CD4-positive, CD25-positive, alpha-beta regulatory T cell (primary cell): ENCODE measurements at places on chromosomes 5 and 9. TPM values are rescaled to one million over a fixed set of nuclear protein-coding genes. Genes with fewer than 3 reads are reported as not detected.
A peak's percentile ranks its signal among the peaks of the same experiment; 100 is the strongest.

Gene FOXD4L6
- polyA plus RNA-seq, result not detected

DNA sequence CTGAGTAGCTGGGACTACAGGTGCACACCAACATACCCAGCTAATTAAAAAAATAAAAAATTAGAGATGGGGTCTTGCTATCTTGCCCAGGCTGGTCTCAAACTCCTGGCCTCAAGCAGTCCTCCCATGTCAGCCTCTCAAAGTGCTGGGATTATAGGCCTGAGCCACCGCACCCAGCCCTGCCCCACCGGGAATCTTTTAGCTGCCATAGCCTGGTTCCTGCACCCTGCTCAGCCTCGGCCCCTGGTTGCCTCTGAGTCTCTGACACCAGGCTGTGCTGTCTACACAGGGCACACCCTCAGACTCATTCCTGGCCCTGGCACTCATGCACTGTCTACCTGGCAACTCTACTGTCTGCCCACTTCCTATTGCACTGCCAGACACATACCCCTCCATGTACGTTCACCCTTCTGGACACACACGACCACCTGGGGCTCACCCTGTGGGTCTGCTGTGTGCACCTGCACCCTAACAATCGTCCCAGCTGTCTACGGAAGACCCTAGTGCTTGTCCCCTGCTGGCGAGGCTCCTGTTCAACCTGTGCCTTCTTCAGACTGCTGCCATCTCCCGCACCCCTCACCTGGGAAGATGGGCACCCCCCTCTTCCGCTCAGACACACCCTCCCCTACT, 1.4 kb downstream of the PROP1 start:
- no peak for DNase-seq

DNA sequence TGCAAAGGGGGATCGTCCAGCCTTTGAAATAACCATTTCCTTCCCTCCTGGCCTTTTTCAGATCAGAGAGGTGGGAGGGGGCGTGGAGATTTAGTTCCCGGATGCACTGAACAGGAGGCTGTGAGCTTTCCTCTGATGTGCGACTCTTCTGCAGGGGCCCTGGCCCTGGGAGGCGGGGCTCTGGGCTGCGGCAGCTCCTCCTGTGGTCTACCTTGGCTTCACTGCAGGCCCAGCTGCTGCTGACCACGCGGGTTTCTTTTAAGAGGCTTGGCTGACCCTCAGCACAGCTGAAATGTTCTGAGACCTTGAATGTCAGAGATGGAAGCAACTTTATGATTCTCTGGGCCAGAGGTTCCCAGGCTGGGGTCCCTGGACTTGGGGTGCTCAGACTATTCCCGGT, 27.0 kb upstream of the COL15A1 start:
- no peak for DNase-seq

DNA sequence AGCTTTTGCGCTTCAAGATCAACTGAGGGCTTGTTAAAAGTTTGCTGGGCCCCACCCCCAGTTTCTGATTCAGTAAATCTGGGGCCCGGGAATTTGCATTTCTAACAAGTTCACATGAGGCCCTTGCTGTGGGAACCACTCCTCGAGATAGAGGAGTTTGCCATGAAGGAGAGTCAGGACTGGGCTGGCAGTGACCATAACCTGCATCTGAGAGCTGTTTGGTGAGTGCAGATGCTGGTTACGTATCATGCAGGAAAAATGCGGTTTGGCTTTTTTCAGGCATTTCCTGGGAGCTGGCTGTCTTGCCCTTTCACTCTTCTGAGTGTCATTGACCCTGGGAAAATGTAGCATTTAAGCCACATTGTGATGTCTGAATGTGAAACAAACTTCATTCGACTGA, 9.4 kb upstream of the ANGPTL2 start:
- no peak for DNase-seq

Gene AGXT2
- polyA plus RNA-seq, result not detected

DNA sequence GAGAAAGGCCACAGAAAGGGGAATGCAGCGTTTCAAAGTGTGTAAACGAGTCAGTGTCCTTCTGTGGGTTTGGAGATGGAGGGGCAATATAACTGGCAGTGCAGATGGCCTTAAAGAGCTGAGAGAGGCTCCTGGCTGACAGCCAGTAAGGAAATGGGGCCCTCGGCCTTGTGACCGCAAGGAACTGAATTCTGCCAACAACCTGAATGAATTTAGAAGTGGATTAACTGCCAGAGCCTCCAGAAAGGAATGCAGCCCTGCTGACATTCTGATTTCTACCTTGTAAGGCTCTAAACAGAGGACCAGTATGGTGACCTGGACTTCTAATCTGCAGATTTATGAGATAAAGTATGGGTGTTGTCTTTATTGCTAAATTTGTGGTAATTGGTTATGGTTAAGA, 17.5 kb upstream of the NREP start:
- no peak for DNase-seq

DNA sequence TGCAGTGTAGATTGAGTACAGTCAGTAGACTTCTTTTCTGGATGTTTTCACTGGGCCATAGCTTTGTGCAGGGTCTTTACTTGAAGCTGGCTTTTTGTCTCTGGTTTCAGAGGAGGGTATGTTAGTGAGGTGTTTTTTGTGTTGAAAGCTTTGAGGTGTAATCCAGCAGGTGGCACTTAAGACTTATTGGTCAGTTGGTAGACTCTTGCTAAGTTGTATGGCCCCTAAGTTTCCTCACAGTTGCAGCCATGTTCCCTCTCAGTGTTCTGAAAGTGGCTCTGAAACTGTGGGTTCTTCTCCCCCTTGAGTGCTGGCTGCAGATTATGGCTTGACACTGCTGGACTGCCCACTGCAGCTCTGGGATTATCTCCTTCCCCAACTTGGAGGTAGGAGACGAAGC, 55.7 kb upstream of the SLC44A1 start:
- peak; percentile 2 for DNase-seq

Gene LEAP2
- not detected for polyA plus RNA-seq

Gene HSPB3
- not detected for polyA plus RNA-seq

- no peak for DNase-seq
These were observed 57.3 kb upstream of the UBAC1 start for GRCh38 chr9:136018257-136019031.

- no peak for DNase-seq
These were observed 96.3 kb upstream of the TMEM161B start for GRCh38 chr5:88364991-88365390.

Gene GBGT1
- polyA plus RNA-seq, result 1.6 TPM

Gene ANXA6
- 329 TPM for polyA plus RNA-seq

GRCh38 chr5:162068412-162068811, 839 bp downstream of the GABRG2 start:
- no peak for DNase-seq

GRCh38 chr5:119740225-119740624, 110.9 kb downstream of the FAM170A start:
- no peak for DNase-seq

DNA sequence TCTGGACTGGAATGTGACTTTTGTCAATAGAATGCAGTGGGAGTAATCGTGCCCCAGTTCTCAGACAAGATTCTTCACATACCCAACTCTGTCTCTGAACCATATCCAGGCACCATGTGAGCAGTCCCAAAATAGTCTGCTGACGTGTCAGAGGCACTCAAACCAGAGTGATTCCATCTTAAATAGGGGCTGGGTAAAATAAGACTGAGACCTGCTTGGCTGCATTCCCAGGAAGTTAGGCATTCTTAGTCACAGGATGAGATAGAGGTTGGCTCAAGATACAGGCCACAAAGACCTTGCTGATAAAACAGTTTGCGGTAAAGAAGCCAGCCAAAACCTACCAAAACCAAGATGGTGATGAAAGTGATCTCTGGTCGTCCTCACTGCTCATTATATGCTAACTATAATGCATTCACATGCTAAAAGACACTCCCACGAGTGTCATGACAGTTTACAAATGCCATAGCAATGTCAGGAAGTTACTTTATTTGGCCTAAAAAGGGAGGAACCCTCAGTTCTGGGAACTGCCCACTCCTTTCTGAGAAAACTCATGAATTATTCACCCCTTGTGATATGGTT, 16.9 kb upstream of the PLCXD3 start:
- DNase-seq, result no peak

DNA sequence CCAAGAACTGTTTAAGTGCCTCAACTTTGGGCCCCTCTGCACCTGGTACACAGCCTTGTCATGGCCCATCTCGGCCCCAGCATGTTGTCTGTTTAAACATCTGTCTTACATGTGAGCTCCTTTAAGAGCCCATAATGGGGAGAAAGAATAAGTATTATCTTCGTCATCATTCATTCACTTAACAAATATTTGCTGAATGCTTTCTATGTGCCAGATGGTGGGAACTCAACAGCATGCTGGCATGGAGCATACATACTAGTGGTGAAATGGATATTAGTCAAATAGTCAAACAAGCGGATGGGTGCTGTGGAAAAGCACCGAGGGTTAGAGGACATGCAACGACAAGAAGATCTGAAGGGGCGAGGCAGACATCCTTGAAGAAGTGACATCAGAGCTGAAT, 54.5 kb downstream of the GABBR2 start:
- DNase-seq, result no peak

GRCh38 chr5:18397371-18397770, 763.1 kb downstream of the TAF11L14 start:
- no peak for DNase-seq

Gene PDE4D
- 4.8 TPM for polyA plus RNA-seq

Gene CCDC187
- not detected for polyA plus RNA-seq

Gene GABRA6
- not detected for polyA plus RNA-seq

Gene RNF183
- polyA plus RNA-seq, result not detected

DNA sequence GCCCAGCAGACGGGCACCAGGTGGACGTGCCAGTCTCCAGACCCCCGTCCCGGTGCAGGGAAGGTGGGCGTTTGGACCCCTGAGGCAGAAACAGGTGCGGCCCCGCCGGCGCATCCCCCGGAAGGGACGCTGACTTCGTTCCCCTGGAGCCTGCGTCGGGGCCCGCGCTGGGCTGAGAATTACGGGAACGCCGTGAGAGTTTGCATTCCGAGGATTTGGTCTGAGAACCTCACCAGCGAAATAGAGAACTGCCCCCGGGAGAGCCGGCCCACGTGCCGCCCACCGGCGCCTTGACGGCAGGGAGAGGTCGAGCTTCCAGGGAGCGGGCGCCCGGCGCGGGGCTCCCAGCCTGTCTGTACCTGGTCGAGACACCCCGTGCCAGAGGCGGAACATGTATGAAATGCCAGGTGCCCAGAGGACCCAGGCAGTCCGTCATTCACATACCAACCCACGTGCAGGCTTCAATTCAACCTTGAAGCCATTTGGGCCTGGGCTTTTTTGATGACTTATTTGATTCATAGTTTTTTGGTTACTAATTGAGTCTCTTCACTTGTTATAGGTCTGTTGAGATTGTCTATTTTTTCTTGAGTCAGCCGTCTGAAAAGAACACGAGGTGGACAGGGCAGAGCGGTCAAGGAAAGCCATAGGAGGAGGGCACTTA, 877 bp upstream of the CAMSAP1 start:
- peak; percentile 13 for DNase-seq

DNA sequence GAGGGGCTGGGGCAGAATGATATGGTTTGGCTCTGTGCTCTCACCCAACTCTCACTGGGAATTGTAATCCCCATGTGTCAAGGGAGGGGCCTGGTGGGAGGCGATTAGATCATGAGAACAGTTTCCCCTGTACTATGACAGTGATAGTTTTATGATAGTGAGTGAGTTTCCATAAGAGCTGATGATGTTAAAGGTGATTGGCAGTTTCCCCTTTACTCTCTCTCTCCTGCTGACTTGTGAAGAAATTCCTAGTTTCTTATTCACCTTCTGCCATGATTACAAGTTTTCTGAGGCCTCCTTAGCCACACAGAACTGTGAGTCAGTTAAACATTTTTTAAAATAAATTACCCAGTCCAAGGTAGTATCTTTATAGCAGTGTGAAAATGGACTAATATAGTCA, 120.4 kb upstream of the CDH9 start:
- DNase-seq, result no peak

DNA sequence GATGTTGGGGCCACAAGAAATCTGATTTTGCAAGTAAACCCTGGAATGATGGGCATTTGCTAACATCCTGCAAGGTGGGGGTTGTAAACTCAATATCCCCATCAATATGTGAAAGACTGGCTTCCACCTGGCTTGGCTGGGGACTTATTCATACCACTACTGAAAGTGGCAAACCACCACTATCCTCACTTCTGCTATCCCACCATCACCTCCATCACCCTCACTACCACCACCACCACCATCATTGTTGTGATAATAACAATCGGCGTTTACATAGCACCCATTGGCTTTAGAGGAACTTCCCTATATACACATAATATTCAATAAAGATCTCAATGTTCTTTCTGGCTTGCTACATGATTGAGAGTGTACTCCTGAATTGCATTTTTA, 224.7 kb upstream of the DAP start:
- DNase-seq, result no peak
